ENCODE measurements at places on chromosomes 4 and X.

DNA sequence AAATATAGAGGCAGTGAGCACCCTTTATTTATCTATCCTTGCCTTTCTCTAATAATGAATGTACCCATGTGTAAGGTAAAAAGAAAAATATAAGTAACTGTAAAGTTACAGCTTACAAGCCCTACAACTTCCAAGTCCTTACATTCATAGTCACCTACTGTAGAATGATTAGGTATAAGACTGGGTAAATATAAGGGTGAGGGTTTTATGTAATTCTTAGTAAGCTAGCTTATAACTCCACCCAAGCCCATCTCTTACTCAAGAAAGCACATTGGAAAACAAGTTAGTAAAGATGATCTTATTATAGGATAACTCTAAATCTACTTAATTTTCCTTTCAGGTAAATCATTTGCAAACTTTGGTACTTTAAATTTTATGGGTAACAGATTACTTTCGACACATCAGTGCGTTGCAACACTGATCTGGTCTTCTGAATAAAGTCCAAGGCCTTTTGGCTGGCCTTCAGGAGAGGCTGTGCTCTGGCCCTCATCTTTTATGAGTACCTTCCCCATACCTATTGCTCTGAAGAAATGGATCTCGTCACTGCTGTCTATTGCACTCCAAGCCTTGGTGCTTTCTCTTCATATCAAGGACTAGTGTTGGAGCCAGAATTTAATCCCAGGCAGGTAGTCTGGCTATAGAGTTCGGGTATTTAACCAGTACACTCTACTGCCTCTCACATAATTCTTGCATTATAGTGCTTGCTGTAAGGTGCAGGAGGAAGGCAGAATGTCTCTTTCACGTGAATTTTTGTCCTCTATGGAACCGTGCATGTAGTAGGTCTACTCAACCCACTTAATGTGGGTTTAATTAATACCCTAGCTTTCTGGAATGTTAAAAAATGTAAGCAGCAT lies 443.6 kb upstream of the AR start:
- no peak for DNase-seq

- DNase-seq = no peak
Measured at GRCh38 chr4:147942729-147943128, 210.8 kb downstream of the ARHGAP10 start.

DNA sequence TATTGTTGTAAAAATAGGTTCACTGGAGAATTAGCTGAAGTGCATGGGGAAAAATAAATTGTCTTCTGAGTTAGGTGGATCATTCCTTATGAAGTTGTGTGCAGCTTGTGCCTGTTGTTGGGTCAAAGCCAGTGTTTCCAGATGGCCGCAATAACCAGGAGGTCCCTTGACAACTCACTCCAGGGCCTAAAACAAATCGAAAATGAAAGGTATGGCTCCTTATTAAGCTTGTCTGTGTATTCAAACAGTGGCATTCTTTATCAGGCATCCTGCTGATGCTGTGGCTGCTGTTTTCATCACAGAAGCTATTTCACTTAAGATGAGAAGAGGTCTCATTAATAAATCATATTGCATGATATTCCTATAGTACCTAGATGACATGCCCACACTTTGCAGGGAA lies 80.2 kb downstream of the GRIA2 start:
- DNase-seq = no peak

GRCh38 chr4:80036949-80037685 lies 35.9 kb downstream of the ANTXR2 start:
- no peak for DNase-seq

DNA sequence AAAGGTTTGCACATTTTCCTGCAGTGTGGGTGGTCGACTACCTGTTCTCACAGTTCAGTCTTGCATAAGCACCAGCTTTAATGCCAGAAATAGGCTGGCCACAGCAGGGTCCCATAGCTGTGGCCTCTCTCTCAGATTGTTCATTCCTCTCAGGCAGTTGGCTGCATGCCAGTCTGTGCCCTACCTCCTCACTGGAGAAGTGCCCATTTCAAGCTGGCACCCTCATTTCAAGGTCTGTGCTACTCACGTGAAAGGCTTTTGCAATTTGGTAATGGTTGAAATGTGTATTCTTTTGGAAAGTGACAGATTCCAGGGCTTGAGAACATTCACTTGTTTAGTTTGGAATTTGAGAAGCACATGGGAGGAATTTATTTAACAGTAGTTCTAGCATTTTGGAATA lies 28.9 kb upstream of the MTMR1 start:
- DNase-seq = no peak

DNA sequence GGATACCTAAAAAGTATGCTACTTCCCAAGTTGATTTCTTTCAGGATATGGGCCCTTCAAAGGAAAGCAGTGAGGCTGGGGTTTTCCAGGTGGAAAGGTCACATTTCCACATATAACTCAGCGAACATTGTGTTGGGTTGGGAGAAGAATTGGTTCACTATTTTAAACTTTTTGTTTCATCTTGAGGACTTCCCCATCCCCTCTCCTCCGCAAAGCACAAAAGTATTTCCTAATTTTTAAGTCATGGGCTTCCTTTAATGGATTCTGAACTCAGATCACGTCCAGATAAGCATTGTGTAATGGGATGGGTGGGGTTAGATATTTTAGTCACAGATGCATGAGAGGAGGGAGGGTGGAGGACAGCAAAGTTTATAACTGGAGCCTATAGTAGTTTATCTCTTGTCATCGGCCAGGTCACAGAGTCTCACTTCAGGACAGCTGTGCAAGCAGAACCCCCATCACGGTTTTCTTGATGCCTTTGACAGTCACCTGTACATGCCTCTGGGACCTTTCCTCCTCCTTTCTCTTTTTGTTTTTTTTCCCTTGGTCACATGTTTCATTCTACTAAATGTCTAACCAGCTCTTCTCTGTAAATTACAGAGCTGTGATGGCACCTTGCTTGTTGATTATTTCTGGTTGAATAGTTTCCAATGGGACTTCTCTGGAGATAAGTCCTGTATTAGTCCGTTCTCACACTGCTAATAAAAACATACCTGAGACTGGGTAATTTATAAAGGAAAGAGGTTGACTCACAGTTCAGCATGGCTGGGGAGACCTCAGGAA lies 115.4 kb downstream of the PTTG2 start:
- DNase-seq = no peak

- no peak for DNase-seq
Measured at GRCh38 chr4:180788729-180789128, 1454.5 kb upstream of the TENM3 start.

- DNase-seq = no peak
Measured at GRCh38 chr4:116059361-116059760, 945.9 kb upstream of the NDST4 start.

DNA sequence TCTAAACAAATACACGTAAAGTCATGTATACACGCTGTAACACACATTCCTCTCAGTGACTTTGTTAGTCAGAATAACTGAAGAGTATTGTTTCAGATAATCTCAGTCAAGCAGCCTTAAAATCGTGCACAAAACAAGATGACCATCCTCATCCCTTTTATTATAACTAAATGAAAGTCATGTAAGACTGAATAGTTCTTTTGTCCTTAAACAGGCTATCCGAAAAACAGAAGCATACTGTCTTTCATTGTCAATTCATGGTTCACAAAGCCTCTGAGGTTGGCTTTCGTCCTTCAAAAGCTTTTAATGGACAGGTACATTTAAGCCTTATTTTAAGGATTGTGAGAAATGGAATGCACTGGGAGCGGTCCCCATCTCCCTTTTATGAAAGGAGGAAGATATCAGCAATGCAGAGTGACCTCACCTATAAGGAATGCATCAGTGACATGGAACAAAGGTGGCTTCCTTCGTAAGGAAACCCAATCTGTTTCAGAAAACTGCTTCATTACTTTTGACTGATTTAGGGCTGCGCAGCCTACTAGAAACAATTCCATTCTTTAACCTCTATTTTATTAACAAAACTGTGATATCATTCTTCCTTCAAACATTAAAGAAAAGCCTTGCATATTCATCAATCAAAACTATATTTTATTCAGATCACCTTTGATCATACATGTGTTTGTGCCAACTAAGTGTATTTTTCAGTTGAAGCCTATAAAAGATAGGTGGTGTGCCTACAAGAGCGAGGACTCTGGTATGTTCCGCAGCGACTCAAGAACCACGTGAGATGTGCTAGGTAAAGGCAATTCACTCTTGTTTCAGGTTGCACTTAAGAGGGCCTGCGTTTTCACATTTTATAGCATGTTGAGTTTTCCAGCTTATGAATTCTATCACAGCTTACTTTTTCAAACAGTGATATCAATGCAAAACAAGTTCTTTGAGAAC lies 19.2 kb downstream of the SH3RF1 start:
- DNase-seq = no peak

DNA sequence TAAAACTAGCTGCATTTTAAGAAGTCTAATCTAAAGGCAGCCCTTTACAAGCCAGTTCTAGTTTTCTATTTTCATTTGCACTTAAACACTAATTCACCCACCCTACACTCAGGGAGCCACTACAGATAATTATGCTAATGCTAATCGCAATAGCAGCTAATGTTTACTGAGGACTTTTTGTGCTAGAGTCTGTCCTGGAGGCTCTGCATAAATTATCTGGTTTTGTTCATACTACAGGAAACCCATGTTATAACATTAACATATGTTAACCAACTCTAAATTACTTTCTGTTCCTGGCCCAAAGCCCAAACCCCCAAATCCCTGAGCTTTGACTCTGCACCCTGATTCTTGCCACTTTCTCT lies 480 bp upstream of the RADX start:
- DNase-seq = no peak

GRCh38 chrX:68415316-68415715 lies 18.0 kb downstream of the OPHN1 start:
- DNase-seq = no peak

GRCh38 chr4:39348371-39349315 lies 17.5 kb downstream of the RFC1 start:
- no peak for DNase-seq

DNA sequence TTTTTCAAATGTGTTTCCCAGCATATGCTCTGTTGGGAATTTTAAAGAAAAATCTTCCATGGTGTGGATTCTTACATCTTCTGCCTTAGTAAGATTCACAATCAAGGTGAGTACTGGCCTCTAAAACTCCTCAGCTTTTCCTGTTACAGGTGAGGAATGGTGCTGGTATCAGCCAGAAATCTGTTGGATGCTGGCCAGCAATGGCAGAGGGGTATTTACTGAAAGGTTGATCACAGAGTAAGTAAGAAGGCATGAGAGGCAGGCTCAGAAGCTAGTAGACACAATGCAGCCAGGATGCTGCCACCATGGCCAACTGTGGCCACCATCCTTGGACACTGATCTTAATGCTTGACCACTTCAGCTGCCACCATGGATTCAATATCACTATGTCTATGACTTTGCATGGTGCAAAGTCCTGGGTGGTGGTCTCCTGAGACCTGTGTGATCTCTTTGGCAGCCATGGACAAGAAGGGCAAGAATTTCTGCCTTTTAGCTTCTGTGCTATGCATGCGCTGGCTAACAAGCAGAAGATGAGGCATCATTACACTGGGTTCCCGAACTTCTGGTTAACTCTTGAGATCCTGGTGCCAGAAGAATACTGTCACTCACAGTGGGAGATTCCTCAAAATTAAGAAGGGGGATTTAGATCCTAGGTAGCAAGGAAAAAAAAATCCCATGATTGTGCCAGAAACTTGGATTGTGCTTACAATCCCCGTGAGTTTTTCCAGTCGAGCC lies 60.2 kb downstream of the CHRNA9 start:
- no peak for DNase-seq

DNA sequence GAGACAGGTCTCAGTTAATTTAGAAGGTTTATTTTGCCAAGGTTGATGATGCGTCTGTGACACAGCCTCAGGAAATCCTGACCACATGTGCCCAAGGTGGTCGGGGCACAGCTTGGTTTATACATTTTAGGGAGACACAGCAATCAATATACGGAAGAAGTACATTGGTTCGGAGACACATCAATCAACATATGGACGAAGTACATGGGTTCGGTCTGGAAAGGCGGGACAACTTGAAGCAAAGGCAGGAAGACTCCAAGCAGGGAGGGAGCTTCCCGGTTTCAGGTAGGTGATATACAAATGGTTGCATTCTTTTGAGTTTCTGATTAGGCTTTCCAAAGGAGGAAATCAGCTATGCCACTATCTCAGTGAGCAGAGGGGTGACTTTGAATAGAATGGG lies 225.2 kb upstream of the ZFP42 start:
- DNase-seq = no peak

DNA sequence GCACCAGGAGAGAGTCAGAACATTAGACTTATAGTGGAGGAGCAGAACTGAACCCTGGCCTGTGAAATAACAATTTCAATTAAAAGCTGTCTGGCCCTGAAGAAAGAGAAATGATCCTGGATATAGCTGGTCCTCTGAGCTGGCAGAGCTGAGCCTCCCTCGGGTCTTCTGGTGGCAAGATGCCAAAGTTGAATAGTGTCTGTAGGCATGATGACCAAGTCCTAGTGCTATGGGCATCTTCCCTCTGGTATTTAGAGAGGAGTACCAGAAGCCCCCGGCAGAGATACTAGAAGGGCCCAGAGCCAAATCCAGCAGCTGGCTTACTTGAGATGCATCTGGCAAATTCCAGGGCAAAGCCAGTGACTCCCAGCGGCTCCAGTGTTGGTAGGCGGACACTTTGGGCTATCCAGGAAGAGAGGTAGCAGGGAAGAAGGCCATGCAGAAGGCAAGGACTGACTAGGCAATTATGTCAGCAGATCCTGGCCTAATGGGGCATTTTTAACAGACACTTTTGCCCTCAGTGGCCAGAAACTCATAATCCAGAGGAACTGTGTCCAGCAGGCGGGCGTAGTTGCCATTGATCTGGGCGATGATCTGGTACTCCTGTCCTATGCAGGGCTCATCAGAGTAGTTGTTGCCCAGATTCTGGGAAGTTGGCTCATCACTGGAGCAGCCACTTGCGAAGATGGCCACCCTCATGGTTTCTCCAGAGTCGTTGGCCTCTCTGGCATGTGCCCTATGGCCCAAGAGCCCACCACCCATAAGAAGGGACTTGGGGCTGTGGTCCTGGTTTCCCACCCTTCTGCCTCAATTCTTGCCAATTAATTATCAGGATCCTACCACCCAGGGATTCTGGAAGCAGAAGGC lies 17.9 kb downstream of the VSIG4 start:
- DNase-seq = no peak

DNA sequence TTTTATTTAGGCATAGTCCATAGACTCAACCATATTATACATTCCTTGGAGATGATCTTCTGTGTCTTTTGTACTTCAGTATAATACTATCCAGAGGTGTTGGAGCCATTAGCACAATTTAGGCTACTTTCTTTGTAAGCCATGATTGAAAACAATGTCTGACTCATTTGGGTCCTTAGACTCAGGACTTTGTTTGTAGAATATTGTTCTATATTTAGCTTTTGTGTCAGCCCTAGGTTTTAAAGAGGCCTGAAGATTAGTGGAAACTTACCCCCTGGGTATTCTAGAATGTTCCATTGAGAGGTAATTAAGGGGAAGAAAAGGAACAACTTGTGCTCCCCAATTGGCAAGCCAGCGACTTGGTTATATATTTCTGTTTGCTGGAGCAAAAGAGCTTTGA lies 145.2 kb upstream of the SCML1 start:
- DNase-seq = no peak

- no peak for DNase-seq
Measured at GRCh38 chrX:100410901-100411801, 1.1 kb upstream of the PCDH19 start.

GRCh38 chr4:154407443-154407842 lies 84.2 kb downstream of the DCHS2 start:
- no peak for DNase-seq
